ENCODE measurements at places on chromosomes 2 and 18. TPM values are rescaled to one million over a fixed set of nuclear protein-coding genes. Genes with fewer than 3 reads are reported as not detected.

The TNP1 gene
- not detected for total RNA-seq

The MAL gene
- not detected for total RNA-seq

GRCh38 chr2:238009563-238009962 lies 42.7 kb downstream of the UBE2F start:
- no peak for DNase-seq
- no peaks in the 10 kb centered on the region for H3K36me3 ChIP-seq
- H3K4me1 ChIP-seq = no peaks in the 10 kb centered on the region
- H3K4me3 ChIP-seq = no peak overlapping the region
- H3K27me3 ChIP-seq = no peaks in the 10 kb centered on the region
- H3K27ac ChIP-seq = no peak overlapping the region

DNA sequence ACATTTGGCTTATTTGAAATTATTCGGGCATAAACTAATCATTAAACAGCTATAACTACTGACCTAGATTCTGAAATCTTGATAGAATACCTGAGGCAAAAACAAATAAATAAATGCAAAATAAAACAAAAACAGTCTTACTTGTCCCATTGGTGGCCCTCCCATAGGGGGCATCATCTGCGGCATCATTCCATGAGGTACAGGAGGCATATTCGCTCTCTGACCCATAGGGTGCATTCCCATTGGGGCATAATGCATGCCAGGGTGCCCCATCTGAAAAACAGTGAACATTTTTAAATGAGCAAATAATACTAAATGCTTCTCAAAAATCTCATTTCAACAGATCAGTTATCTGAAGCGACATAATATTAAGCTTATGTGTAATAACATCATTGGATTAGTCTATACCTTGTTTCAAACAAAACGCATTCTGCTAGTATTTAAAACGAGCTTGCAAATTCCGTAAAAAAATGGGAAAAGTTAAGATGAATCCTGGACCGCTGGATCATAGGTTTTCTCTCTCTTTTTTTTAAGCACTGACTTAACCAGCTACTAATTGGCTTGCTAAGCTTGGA lies 1.3 kb downstream of the PRPF40A start:
- H3K4me1 ChIP-seq = peaks cover 7% of the 10 kb centered on the region
- peaks cover 43% of the 10 kb centered on the region for H3K36me3 ChIP-seq
- H3K27me3 ChIP-seq = no peaks in the 10 kb centered on the region

DNA sequence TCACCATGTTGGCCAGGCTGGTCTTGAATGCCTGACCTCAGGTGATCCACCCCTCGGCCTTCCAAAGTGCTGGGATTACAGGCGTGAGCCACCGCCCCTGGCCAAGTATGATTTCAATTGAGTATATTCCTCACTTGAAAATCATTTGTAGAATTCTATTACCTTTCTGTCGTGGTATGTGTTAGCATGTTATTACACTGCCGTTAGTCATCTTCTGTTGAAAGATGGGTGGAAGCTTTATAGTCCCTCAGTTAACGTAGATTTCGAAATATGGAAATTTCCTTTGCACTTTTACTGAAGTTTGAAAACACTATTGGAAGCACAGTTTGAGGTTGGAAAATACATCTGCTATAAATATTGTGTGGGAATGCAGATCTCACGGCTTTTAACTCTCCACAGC lies 14.7 kb downstream of the NIFK start:
- H3K36me3 ChIP-seq = no peaks in the 10 kb centered on the region
- H3K4me3 ChIP-seq = no peak overlapping the region
- H3K4me1 ChIP-seq = no peaks in the 10 kb centered on the region
- H3K27me3 ChIP-seq = no peaks in the 10 kb centered on the region
- H3K27ac ChIP-seq = no peak overlapping the region
- no peak for DNase-seq

The FHOD3 gene
- total RNA-seq = 10.5 TPM

- H3K36me3 ChIP-seq = no peaks in the 10 kb centered on the region
- H3K4me1 ChIP-seq = no peaks in the 10 kb centered on the region
- DNase-seq = no peak
- H3K27me3 ChIP-seq = no peaks in the 10 kb centered on the region
Measured at GRCh38 chr2:240400371-240401161, 34.9 kb upstream of the GPC1 start.

- no peak for DNase-seq
- no peak overlapping the region for H3K4me3 ChIP-seq
- H3K36me3 ChIP-seq = no peaks in the 10 kb centered on the region
Measured at GRCh38 chr2:238467792-238468191, 41.1 kb downstream of the ASB1 start.

- H3K4me1 ChIP-seq = no peaks in the 10 kb centered on the region
- H3K36me3 ChIP-seq = no peaks in the 10 kb centered on the region
- H3K27ac ChIP-seq = no peak overlapping the region
- H3K4me3 ChIP-seq = no peak overlapping the region
- H3K27me3 ChIP-seq = no peaks in the 10 kb centered on the region
Measured at GRCh38 chr18:8140841-8141501, 468.3 kb upstream of the RAB12 start.

The PXDN gene
- total RNA-seq = 131 TPM

The ZDBF2 gene
- total RNA-seq = 15.3 TPM

GRCh38 chr2:122754561-122754960 lies 999.1 kb downstream of the TSN start:
- H3K4me3 ChIP-seq = no peak overlapping the region
- no peaks in the 10 kb centered on the region for H3K27me3 ChIP-seq
- H3K4me1 ChIP-seq = no peaks in the 10 kb centered on the region
- no peaks in the 10 kb centered on the region for H3K36me3 ChIP-seq
- no peak overlapping the region for H3K27ac ChIP-seq

The POMC gene
- total RNA-seq = 2.2 TPM

DNA sequence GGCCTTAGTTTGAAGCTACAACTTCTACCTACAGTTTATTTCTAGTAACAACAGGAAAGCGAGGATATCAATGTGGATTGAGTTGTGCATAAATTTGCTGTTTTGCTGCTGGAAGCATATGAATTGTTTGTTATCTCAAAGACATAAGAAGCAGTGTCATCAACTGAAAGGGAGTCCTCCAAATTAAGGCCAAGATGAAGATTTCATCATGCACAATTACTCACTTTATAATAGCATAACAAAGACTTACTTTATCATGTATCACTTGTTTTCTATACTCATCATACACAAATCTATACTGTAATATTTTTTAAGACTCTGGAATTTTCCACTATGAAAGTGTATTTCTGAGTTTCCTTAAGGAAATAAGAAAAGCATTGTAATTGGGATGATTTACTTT lies 136.1 kb upstream of the FANCL start:
- no peak overlapping the region for H3K27ac ChIP-seq
- H3K4me1 ChIP-seq = no peaks in the 10 kb centered on the region
- H3K36me3 ChIP-seq = no peaks in the 10 kb centered on the region
- H3K4me3 ChIP-seq = no peak overlapping the region
- DNase-seq = no peak

The ACAA2 gene
- 152 TPM for total RNA-seq

The SMIM21 gene
- not detected for total RNA-seq

- H3K4me1 ChIP-seq = no peaks in the 10 kb centered on the region
- no peak overlapping the region for H3K27ac ChIP-seq
- H3K27me3 ChIP-seq = no peaks in the 10 kb centered on the region
- DNase-seq = no peak
- H3K36me3 ChIP-seq = no peaks in the 10 kb centered on the region
Measured at GRCh38 chr2:28448793-28449100, 47.1 kb upstream of the PLB1 start.

GRCh38 chr2:176175709-176176607 lies 12.5 kb upstream of the HOXD1 start:
- H3K27ac ChIP-seq = no peak overlapping the region
- DNase-seq = peak; percentile 43
- H3K4me1 ChIP-seq = peaks cover 28% of the 10 kb centered on the region
- H3K27me3 ChIP-seq = peaks cover 96% of the 10 kb centered on the region

DNA sequence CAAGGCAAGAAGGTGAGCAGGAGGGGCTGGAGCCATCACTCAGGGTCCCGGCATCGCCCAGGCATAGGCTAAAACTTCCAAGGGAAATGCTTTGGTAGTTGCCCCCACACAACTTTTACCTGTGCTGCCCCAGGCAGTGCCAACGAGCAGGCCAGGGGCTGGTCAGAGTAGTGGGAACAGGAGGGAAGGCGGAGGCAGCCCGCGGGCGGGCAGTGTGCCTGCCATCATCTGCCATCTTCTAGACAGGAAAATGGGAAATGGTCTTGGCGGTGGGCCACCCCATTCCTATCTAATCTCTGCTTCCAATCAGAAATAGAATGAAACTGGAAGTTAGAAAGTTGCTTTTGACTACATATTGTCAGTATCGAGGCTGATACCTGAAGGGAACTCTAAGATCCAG lies 26.0 kb upstream of the LYPD6B start:
- no peak for DNase-seq
- H3K36me3 ChIP-seq = peaks cover 10% of the 10 kb centered on the region
- no peaks in the 10 kb centered on the region for H3K4me1 ChIP-seq
- no peak overlapping the region for H3K4me3 ChIP-seq

DNA sequence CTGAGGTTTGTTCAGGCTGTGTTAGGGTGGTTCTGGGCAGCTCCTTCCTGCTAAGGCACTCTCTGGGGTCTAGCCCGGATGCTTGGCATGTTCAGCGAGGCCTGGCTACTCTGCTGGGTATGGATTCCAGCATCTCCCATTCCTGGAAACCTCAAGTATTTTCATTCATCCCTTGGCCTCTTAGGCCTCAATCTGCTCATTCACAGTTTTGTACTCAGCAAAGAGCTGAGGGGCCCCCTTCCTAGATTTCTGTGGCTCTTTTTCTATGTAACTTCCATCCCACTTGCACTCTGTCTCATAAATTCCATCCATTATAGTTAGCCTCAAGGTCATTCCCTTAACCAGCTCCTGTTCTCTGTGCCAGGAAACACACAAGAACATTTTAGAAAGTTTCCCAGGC lies 798.8 kb upstream of the HS6ST1 start:
- no peaks in the 10 kb centered on the region for H3K27me3 ChIP-seq
- no peaks in the 10 kb centered on the region for H3K36me3 ChIP-seq
- no peak overlapping the region for H3K27ac ChIP-seq
- H3K4me3 ChIP-seq = no peak overlapping the region
- H3K4me1 ChIP-seq = no peaks in the 10 kb centered on the region

The GNAL gene
- 18.2 TPM for total RNA-seq

GRCh38 chr2:197814526-197814925 lies 10.1 kb downstream of the PLCL1 start:
- H3K27ac ChIP-seq = no peak overlapping the region
- H3K4me3 ChIP-seq = no peak overlapping the region
- DNase-seq = no peak
- H3K36me3 ChIP-seq = no peaks in the 10 kb centered on the region
- H3K27me3 ChIP-seq = no peaks in the 10 kb centered on the region

DNA sequence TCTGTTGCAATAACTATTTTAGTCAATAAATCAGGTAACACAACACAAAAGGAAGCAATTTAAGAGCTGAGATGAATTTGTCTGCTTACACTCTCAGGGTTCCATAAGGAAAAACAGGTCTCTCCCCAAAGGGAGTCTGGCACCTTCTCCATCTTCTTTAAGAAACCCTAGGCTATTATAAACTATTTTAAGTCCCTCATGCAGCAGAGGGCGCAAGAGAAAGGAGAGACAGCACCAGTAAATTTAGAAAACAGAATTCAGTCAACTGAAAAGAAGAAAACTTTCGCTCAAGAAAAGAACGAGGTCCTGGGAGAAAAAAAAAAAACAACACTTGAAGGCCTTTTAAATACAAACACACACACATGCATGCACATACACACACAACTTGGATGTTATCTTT lies 19.1 kb downstream of the SULT1C4 start:
- no peaks in the 10 kb centered on the region for H3K27me3 ChIP-seq
- H3K4me3 ChIP-seq = no peak overlapping the region
- H3K27ac ChIP-seq = no peak overlapping the region
- H3K4me1 ChIP-seq = no peaks in the 10 kb centered on the region
- peaks cover 5% of the 10 kb centered on the region for H3K36me3 ChIP-seq

DNA sequence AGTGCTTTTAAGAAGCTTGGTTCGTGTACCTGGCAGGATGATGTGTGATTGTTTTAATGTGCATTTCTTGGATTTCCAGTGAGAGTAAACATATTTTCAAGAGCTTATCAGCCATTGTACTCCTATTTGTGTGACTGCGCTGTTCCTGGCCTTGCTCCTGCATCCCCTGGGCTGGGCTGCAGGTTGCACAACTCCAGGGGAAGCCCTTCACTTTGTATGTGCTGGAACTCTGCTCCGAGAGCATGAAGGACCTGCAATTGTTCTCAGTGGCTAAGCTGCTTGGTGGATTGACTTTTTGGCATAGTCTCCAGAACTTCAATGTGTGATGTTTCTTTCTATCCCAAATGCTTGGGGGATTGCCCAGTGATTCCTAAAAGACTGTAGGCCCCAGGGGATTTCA lies 18.8 kb downstream of the ATP6V1C2 start:
- H3K27ac ChIP-seq = no peak overlapping the region
- no peaks in the 10 kb centered on the region for H3K4me1 ChIP-seq
- no peak for DNase-seq
- H3K4me3 ChIP-seq = no peak overlapping the region
- no peaks in the 10 kb centered on the region for H3K27me3 ChIP-seq

- no peaks in the 10 kb centered on the region for H3K4me1 ChIP-seq
- H3K36me3 ChIP-seq = no peaks in the 10 kb centered on the region
- H3K27ac ChIP-seq = no peak overlapping the region
- no peak for DNase-seq
Measured at GRCh38 chr2:223532712-223533111, 69.4 kb downstream of the SCG2 start.

GRCh38 chr2:14628901-14629300 lies 3.6 kb upstream of the LRATD1 start:
- H3K36me3 ChIP-seq = no peaks in the 10 kb centered on the region
- peaks cover 3% of the 10 kb centered on the region for H3K4me1 ChIP-seq
- no peak for DNase-seq
- no peak overlapping the region for H3K27ac ChIP-seq
- H3K4me3 ChIP-seq = no peak overlapping the region
- peaks cover 30% of the 10 kb centered on the region for H3K27me3 ChIP-seq

The CCDC102B gene
- 0.78 TPM for total RNA-seq

The RAMP1 gene
- total RNA-seq = 0.65 TPM

GRCh38 chr18:46314011-46314410 lies 209.8 kb downstream of the HAUS1 start:
- H3K27me3 ChIP-seq = no peaks in the 10 kb centered on the region
- no peak overlapping the region for H3K4me3 ChIP-seq
- no peaks in the 10 kb centered on the region for H3K36me3 ChIP-seq
- no peak for DNase-seq

GRCh38 chr2:11368059-11368572 lies 23.7 kb upstream of the ROCK2 start:
- no peaks in the 10 kb centered on the region for H3K27me3 ChIP-seq
- no peak overlapping the region for H3K4me3 ChIP-seq
- H3K27ac ChIP-seq = no peak overlapping the region
- H3K36me3 ChIP-seq = no peaks in the 10 kb centered on the region
- no peak for DNase-seq

DNA sequence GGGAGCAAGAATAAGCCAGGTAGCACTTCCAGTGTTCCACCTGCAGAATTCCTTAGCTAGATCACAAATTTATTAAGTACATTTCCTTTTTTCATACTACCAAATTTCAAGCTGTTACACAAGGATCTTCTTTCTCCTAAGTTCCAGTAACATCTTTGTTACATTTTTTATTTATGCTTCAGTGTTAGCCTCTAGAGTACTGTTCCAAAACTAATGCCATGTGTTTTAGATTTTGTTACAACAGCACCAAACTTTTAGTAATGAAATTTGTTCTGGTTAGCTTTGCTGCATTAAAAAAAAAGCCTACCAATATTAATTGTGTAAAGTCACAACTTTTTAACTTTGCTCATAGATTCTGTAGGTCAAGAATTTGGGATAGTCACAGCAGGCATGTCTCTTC lies 161.1 kb downstream of the CAMKMT start:
- no peaks in the 10 kb centered on the region for H3K4me1 ChIP-seq
- H3K27me3 ChIP-seq = no peaks in the 10 kb centered on the region
- no peak overlapping the region for H3K4me3 ChIP-seq
- DNase-seq = no peak
- no peak overlapping the region for H3K27ac ChIP-seq

- peak; percentile 10 for DNase-seq
- no peak overlapping the region for H3K27ac ChIP-seq
- no peak overlapping the region for H3K4me3 ChIP-seq
- no peaks in the 10 kb centered on the region for H3K4me1 ChIP-seq
- no peaks in the 10 kb centered on the region for H3K27me3 ChIP-seq
Measured at GRCh38 chr2:173159791-173160463, 84.3 kb downstream of the MAP3K20 start.

Measured in H1 (cell line).